ENCODE measurements at places on chromosomes 4 and X.

DNA sequence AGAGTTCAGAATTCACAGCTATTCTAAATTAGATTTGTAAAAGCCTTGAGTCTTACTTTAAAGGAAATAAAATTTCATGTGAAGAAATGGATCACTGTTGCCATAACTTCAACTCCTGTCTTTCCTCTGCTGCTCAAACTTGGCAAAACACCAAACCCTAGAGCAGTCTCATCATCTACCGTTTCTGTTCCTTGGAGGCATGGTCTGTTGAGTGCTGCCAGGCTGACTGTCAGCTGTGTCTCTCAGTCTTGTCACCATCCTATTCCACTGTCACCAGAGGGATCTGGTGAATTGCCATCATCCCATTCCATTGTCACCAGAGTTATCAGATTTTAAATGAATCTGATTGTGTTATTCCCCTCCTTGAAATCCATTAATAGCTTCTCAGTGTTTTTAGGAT is 55.6 kb downstream of the STIM2 start:
- DNase-seq, result no peak

GRCh38 chr4:8225706-8226443 is 26.8 kb downstream of the SH3TC1 start:
- DNase-seq, result no peak

GRCh38 chr4:87502580-87503238 is 26.5 kb downstream of the SPARCL1 start:
- DNase-seq, result no peak

GRCh38 chrX:101774340-101774739 is 114.7 kb upstream of the ARMCX2 start:
- DNase-seq, result no peak

Data from HS-27A (cell line).